ENCODE measurements at places on chromosomes 2 and 18.

GRCh38 chr2:153645599-153645998 lies 167.0 kb upstream of the RPRM start:
- no peak for DNase-seq

- no peak for DNase-seq
These were observed 193.8 kb upstream of the ARL4C start for GRCh38 chr2:234690569-234691213.

- no peak for DNase-seq
These were observed 808.1 kb downstream of the RNF144A start for GRCh38 chr2:7725171-7725849.

DNA sequence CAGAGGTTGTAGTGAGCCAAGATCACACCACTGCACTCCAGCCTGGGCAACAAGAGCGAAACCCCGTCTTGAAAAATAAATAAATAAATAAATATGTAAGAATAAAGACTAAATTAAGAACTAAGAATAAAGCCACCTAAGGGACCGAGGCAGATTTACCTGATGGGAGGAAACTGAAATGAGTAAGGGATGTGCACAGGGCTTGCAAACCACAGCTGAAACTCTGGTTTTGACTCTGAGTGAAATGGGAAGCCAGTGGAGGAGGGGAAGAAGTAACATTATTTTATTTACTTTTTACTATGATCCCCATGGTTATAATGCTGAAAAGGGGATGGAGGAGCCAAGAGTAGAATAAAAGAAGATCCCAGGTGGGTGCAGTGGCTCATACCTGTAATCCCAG lies 107.3 kb downstream of the CABYR start:
- DNase-seq: no peak

GRCh38 chr2:205540036-205540435 lies 142.3 kb upstream of the NRP2 start:
- no peak for DNase-seq

- DNase-seq: no peak
These were observed 595.9 kb downstream of the KCNJ3 start for GRCh38 chr2:155294358-155294757.

DNA sequence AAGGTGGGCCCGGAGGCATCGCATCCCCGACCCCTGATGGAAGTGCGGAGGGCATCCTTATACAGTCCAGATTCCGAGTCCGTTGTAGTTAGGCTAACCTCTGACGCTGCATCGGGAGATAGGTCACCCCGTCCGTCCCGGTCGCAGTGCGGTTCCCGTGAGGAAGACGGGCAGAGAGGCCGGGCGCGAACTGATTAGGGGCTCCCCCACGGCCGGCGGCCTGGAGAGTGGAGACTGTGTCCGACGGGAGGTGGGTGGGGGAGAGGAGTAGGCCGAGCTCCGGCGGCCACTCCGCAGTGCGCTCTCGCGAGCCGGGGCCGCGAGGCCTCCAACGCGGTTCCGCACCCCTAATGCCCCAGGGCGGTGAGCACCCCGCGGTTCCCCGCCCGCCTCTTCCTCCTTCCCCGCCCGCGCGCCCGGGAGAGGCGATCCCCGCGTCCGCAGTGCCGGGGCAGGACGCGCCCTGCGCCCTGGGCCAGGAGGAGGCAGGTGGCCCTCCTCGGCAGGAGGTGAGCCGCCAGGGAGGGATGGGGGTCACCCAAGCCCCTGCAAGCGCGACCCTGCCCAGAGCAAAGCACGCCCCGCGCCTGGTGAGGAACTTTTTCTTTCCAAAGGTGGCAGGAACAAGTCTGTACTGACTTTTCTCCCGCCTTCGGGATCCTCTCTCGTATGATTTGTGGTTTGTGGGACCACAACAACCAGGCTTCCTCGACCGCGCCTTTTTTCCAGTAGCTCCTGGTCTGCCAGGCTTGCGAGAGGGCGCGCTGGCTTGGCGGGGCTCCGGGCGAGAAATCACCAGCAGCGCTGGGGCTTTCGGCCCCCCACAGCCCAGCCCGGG lies 1.4 kb upstream of the SP5 start:
- DNase-seq: no peak

- no peak for DNase-seq
These were observed 283.5 kb downstream of the MYCN start for GRCh38 chr2:16223841-16224177.

- no peak for DNase-seq
These were observed 175.3 kb downstream of the PDE11A start for GRCh38 chr2:177897278-177897677.

DNA sequence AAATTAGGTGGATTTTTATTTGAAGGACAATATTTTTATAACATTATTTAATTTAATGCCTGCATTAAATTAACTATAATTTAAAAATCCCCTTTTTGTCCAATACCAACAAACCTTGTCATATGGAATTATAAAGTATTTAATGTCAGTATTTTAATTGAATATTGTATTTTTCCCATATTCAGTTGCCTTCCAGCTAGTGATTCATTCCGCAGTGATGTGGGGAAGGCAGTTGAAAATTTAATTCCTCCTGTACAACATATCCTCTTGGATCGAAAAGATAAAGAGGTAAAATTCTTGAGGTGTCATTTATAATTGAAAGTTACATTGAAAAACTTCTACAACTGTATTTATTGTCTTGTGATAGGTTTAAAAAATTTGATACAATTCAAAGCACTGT lies 40.4 kb downstream of the WDR7 start:
- no peak for DNase-seq

- no peak for DNase-seq
These were observed 7.4 kb downstream of the PMAIP1 start for GRCh38 chr18:59907172-59907571.

- DNase-seq: no peak
These were observed 56.6 kb downstream of the AGPS start for GRCh38 chr2:177449159-177449558.

GRCh38 chr2:70816726-70817125 lies 3.7 kb downstream of the CLEC4F start:
- DNase-seq: no peak

DNA sequence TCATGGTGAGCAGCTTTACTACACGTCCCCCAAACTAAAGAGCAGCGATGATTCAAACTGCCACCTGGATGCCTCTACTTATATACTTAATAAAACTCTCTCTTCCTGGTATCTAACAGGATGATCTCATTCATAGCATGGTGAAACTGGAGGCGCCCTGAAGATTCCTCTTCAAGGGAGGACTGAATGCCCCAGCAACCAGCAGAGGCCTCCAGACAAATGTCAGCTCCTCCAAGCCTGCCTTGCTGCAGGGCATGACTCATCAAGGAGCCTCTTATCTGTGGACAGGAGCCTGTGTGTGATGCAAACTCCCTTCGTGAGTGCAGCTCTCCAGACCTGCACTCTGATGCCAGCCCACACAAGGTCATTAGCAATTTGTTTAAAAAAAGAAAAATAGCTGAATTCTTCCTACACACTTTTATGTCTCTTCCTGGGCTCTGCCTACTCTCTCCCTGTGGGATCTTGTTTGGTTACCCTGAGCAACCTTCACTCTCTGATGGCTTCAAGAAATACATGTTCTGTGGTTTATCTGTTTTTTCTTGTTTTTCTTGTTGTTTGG lies 30.2 kb downstream of the LONRF2 start:
- no peak for DNase-seq

GRCh38 chr2:169069341-169069740 lies at the start of gene DHRS9:
Gene DHRS9 (plus strand): TSS chr2:169069563. CDS start chr2:169081582, 12,019 bp downstream.
- DNase-seq: no peak

GRCh38 chr18:59068276-59069071 lies 71.2 kb upstream of the SEC11C start:
- DNase-seq: no peak

DNA sequence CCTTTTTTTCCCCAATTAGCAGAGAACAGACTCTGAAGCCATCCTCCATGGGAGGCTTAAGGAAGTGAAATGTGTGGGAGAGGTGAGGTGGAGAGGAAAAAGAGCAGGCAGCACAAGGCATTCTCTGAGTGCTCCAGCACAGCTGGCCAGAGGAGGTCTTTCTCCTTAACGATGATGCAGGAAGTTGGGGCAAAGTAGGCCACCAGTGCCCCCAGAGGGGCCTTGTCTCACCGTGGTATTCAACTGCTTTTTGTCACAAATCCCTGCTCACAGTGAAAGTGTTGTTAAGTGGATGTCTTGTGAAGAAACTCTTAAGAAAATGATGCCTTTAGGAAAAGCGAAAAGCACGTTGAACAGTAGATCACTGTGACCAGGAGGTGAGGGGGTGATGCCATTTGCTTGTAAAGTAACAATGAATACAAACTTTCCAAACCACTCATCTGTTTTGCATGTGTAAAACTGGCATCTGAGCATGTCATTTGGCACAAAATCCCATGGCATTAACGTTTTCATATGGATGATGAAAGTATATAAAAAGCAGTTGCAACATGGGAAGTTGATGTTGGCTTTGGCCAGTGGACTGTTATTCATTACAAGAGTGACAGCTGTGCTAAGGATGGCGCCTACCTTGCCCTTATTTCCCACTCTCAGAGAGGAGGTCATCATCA lies 49.2 kb upstream of the CDC42EP3 start:
- no peak for DNase-seq

DNA sequence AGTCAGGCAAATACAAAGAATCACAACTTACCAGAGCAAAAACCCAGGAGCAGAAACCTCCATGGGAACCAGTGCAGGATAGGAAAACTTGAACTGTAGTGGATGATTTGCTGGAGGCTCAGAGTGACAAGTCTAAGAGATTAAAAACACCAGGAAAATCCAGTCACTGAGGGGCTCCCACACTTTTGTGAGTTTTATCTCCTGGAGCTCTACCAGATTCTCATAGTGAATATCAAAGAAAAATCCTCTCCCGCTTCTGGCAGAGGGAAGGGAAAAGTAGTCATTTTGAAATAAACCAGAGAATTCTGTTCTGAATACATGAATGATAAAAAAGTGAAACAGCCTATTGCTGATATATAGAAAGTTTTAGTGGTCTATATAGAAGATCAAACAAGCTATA lies 23.1 kb downstream of the NABP1 start:
- DNase-seq: no peak
